ENCODE measurements at places on chromosomes 3 and 15. TPM values are rescaled to one million over a fixed set of nuclear protein-coding genes. Genes with fewer than 3 reads are reported as not detected.

DNA sequence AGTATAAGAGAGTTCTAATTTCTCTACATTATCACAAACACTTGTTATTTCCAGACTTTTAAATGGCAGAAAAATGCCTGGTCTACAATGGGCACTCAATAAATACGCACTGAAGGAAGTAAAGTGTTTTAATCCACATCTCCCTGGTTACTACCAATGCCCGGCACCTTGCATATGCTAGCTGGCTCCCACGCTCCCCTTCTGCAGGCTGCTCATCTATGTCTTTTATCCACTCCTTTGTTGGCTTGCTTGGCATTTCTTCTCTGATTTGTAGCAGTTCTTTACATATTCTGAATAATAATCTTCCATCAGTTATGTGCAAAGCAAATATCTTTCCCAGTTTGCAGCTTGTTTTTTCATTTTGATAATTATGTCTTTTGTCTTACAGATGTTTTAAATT lies 74.6 kb upstream of the PRR23E start:
- no peak for DNase-seq

- DNase-seq, result no peak
These were observed 25.9 kb downstream of the ADCY5 start for GRCh38 chr3:123423031-123423430.

Gene SRP14
- 183 TPM for total RNA-seq

GRCh38 chr15:56040081-56041035 lies 46.9 kb upstream of the NEDD4 start:
- DNase-seq, result no peak

- no peak for DNase-seq
These were observed 82.7 kb downstream of the TMEM39A start for GRCh38 chr3:119380697-119381096.

DNA sequence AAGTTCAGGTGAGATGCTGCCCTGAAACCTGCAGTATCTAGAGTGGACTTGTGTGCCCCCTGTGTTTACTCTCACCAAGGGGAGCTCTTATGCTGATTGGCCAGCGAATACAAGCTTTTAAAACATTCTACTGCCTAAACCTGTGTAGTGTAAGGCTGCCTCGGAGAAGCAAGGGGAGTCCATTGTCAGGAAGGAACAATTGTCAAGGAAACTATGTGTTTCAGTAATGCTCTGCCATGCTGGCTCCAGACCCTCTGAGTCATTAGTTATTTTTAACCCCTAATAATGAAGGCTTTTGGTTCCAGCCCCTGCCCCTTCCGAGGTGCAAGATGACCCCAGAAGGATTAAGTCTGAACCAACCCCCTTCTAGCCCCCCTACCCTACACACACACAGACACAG lies 66.1 kb upstream of the CHMP2B start:
- DNase-seq, result no peak

- DNase-seq, result no peak
These were observed 15.7 kb downstream of the SUSD5 start for GRCh38 chr3:33202711-33203457.

Gene SKOR1
- 0.64 TPM for total RNA-seq

Gene SYNPR
- not detected for total RNA-seq
